ENCODE measurements at places on chromosomes 11 and 22. TPM values are rescaled to one million over a fixed set of nuclear protein-coding genes. Genes with fewer than 3 reads are reported as not detected.

The HIKESHI gene
- polyA plus RNA-seq = 85.3 TPM

The ARHGAP8 gene
- polyA plus RNA-seq = not detected

The INSC gene
- not detected for polyA plus RNA-seq

The SOX10 gene
- polyA plus RNA-seq = not detected

The TRIM44 gene
- polyA plus RNA-seq = 40.4 TPM

The ZP1 gene
- polyA plus RNA-seq = 0.22 TPM

The DKK3 gene
- 20.4 TPM for polyA plus RNA-seq

GRCh38 chr11:64817476-64817875, 7.1 kb upstream of the MEN1 start:
- no peaks in the 10 kb centered on the region for H3K27me3 ChIP-seq
- H3K4me3 ChIP-seq = no peak overlapping the region
- H3K36me3 ChIP-seq = no peaks in the 10 kb centered on the region
- no peaks in the 10 kb centered on the region for H3K4me1 ChIP-seq
- no peak overlapping the region for H3K27ac ChIP-seq
- no peak for DNase-seq

GRCh38 chr22:39106326-39106725, 9.3 kb downstream of the APOBEC3H start:
- H3K36me3 ChIP-seq = no peaks in the 10 kb centered on the region
- H3K4me3 ChIP-seq = no peak overlapping the region
- no peak for DNase-seq
- H3K4me1 ChIP-seq = no peaks in the 10 kb centered on the region

GRCh38 chr22:42134100-42135020, 3.8 kb upstream of the CYP2D6 start:
- no peak overlapping the region for H3K4me3 ChIP-seq
- no peaks in the 10 kb centered on the region for H3K27me3 ChIP-seq
- H3K4me1 ChIP-seq = no peaks in the 10 kb centered on the region
- no peak for DNase-seq
- H3K27ac ChIP-seq = no peak overlapping the region

- no peak overlapping the region for H3K4me3 ChIP-seq
- no peaks in the 10 kb centered on the region for H3K27me3 ChIP-seq
- no peak overlapping the region for H3K27ac ChIP-seq
- no peaks in the 10 kb centered on the region for H3K4me1 ChIP-seq
- H3K36me3 ChIP-seq = no peaks in the 10 kb centered on the region
- no peak for DNase-seq
Measured at GRCh38 chr11:12810568-12810894, 136.3 kb downstream of the TEAD1 start.

GRCh38 chr22:27480487-27480886, 321.1 kb downstream of the MN1 start:
- no peaks in the 10 kb centered on the region for H3K4me1 ChIP-seq
- no peaks in the 10 kb centered on the region for H3K27me3 ChIP-seq
- H3K27ac ChIP-seq = no peak overlapping the region
- H3K4me3 ChIP-seq = no peak overlapping the region
- no peaks in the 10 kb centered on the region for H3K36me3 ChIP-seq
- no peak for DNase-seq

- no peak overlapping the region for H3K4me3 ChIP-seq
- H3K27ac ChIP-seq = no peak overlapping the region
- no peak for DNase-seq
- no peaks in the 10 kb centered on the region for H3K4me1 ChIP-seq
Measured at GRCh38 chr11:7256943-7257342, 5.2 kb downstream of the SYT9 start.

- no peak for DNase-seq
- no peaks in the 10 kb centered on the region for H3K4me1 ChIP-seq
- no peak overlapping the region for H3K4me3 ChIP-seq
- H3K27me3 ChIP-seq = no peaks in the 10 kb centered on the region
Measured at GRCh38 chr22:17753401-17753989, 20.8 kb downstream of the BID start.

GRCh38 chr22:41092847-41093411, 537 bp downstream of the EP300 start:
- H3K27me3 ChIP-seq = no peaks in the 10 kb centered on the region
- H3K4me3 ChIP-seq = peak overlapping the region; percentile 60
- H3K36me3 ChIP-seq = no peaks in the 10 kb centered on the region

DNA sequence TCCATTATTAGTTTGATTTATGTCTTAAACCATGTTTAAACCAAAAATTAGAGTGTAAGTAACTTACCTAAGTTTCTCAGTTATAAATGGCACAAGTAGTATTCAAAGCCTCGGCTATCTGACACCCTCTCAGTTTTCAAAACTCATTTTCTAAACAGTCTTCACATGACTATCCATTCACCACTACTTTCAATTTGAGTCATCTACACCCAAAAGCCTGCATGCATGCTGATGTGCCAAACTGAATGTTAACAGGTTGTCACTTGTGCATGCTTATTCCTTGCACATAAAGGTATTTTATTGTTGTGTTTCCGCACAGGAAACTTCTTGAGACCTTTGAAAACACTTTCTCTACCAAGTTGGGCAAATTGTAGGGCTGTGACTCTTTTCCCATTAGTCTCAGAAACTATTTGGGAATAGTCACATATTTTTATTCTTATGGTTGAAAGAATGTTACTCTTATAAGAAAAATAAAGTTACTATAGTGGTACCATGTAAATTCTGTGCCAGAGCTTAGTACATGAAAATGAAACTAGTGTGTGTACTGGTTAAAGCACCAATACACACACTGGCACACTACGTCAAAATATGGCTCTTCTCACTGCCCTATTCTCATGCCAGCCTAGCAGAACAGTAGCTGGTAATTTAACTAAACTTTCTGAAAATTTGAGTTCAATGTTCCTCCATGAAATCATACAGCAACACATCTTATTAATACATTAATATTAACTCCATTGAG, 2.2 kb upstream of the OR51E2 start:
- DNase-seq = no peak
- no peak overlapping the region for H3K4me3 ChIP-seq
- no peak overlapping the region for H3K27ac ChIP-seq
- H3K27me3 ChIP-seq = no peaks in the 10 kb centered on the region
- H3K36me3 ChIP-seq = no peaks in the 10 kb centered on the region

- DNase-seq = no peak
- no peak overlapping the region for H3K27ac ChIP-seq
- no peaks in the 10 kb centered on the region for H3K27me3 ChIP-seq
- no peak overlapping the region for H3K4me3 ChIP-seq
- H3K36me3 ChIP-seq = peaks cover 71% of the 10 kb centered on the region
Measured at GRCh38 chr11:13364388-13364787, 86.8 kb downstream of the BMAL1 start.

DNA sequence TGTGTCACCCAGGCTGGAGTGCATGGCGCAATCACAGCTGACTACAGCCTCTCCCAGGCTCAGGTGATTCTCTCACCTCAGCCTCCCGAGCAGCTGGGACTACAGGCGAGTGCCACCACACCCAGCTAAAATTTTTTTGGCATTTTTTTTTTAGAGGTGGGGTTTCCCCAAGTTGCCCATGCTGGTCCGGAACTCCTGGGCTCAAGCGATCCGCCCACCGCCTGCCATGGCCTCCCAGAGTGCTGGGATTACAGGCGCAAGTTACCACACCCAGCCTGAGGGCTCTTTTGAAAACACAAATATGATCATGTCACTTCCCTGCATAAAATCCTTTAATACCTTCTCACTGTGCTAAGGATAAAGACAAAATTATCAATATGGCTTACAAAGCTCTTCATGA, 88.1 kb downstream of the MAML2 start:
- H3K27me3 ChIP-seq = no peaks in the 10 kb centered on the region
- peaks cover 79% of the 10 kb centered on the region for H3K4me1 ChIP-seq
- DNase-seq = no peak
- no peak overlapping the region for H3K27ac ChIP-seq
- H3K4me3 ChIP-seq = peak overlapping the region; percentile 30

GRCh38 chr11:128244871-128245270, 342.5 kb downstream of the ETS1 start:
- no peak for DNase-seq
- H3K36me3 ChIP-seq = no peaks in the 10 kb centered on the region
- H3K4me3 ChIP-seq = no peak overlapping the region
- H3K27me3 ChIP-seq = no peaks in the 10 kb centered on the region
- H3K4me1 ChIP-seq = no peaks in the 10 kb centered on the region

- no peak overlapping the region for H3K27ac ChIP-seq
- H3K4me1 ChIP-seq = no peaks in the 10 kb centered on the region
- peaks cover 7% of the 10 kb centered on the region for H3K27me3 ChIP-seq
Measured at GRCh38 chr11:17720796-17721171, 1.4 kb downstream of the MYOD1 start.

DNA sequence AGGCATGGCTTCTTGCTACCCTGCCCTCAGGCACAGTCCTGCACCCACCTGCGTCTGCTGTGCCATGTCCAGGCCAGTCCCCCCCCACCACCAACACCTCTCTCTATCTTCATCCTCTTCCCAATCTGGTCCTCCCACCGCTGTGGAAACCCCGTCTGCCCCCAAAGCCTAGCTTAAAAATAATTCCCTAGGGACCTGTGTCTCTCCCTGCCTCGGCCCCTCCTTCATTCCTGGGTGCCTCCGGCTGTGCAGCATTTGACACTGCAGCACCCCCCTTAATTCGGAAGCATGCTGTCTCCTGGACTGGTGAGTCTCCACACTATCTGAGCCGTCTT, 2.5 kb upstream of the ASCL2 start:
- peaks cover 4% of the 10 kb centered on the region for H3K27me3 ChIP-seq
- H3K36me3 ChIP-seq = no peaks in the 10 kb centered on the region
- DNase-seq = no peak
- no peak overlapping the region for H3K27ac ChIP-seq
- peaks cover 7% of the 10 kb centered on the region for H3K4me1 ChIP-seq

DNA sequence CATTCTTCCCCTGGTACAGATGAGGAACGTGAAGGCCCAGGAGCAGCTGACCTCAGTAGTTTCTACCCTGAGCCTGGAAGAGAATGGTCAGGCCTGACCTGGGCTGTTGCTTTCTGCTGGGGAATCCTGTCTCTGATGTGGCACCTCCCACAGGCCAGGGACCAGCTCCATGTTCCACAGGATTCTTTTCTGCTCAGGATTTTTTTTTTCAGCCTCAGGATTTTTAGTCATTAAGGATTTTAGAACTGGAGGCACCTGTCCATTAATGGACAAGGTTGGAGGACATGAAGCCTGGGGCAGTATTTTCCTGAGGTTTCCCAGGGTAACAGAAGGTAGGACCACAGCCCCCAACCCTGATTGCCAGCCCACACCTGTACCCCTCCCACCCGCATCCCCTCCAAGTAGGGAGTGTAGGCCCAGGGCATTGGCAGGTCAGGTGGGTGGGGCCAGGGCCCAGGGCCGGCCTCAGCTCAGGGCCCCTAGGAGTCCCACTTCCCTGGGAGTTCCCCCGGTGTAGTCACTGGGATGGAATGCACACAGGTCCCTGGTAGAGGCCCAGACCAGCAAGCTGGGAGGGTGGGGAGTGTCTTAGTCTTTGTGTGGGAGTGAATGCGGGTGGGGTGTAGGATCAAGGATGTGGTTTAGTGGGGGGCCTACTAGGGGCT, 16.1 kb downstream of the BIK start:
- H3K4me1 ChIP-seq = no peaks in the 10 kb centered on the region
- H3K36me3 ChIP-seq = no peaks in the 10 kb centered on the region
- no peak for DNase-seq
- no peaks in the 10 kb centered on the region for H3K27me3 ChIP-seq
- H3K27ac ChIP-seq = no peak overlapping the region

GRCh38 chr11:132099692-132100091, 729.3 kb downstream of the NTM start:
- no peak overlapping the region for H3K27ac ChIP-seq
- H3K4me3 ChIP-seq = no peak overlapping the region
- H3K27me3 ChIP-seq = no peaks in the 10 kb centered on the region
- no peaks in the 10 kb centered on the region for H3K4me1 ChIP-seq
- DNase-seq = no peak

- H3K4me3 ChIP-seq = no peak overlapping the region
- peak; percentile 40 for DNase-seq
- H3K36me3 ChIP-seq = no peaks in the 10 kb centered on the region
- H3K27ac ChIP-seq = no peak overlapping the region
Measured at GRCh38 chr11:66717925-66718319, 11.1 kb downstream of the SPTBN2 start.

DNA sequence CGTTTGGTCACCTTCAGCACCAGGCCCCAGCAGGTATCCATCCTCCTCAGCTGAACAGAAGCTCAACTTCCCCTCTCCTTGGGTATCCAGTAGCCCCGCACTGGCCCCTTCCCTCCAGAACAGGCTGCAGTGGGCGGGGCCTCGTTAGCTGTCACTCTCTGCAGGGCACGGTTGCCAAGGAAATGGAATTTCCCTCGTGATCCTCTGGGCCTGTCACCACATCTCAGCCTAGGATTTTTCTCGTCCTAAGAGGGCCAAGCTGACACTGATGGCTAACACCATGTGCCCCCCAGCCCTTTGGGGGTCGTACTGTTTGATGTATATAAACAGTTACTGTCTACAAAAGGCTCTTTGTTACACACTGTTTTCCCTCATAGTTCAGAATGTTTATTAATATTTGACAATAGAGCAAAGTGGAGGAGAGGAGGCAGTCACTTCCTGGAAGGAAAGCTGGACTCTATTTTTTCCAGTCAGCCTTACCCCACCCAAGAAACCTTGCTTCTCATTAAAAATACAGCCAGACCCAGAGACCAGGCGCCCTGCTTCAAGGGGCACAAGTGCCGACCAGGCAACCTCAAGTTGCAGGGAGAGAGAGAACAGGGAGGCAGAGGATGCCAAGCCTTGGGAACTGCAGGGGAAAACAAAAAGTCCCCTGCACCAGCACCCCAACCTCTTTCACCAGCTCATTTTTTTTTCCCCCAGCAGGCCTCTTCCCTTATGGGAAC, 44.5 kb downstream of the FEZ1 start:
- no peak overlapping the region for H3K4me3 ChIP-seq
- no peaks in the 10 kb centered on the region for H3K4me1 ChIP-seq
- no peak overlapping the region for H3K27ac ChIP-seq
- DNase-seq = no peak

GRCh38 chr11:72624496-72625201, 49.6 kb downstream of the PDE2A start:
- H3K36me3 ChIP-seq = no peaks in the 10 kb centered on the region
- no peak for DNase-seq
- no peak overlapping the region for H3K4me3 ChIP-seq
- H3K27ac ChIP-seq = no peak overlapping the region
- H3K4me1 ChIP-seq = peaks cover 18% of the 10 kb centered on the region
- H3K27me3 ChIP-seq = no peaks in the 10 kb centered on the region

GRCh38 chr11:76512851-76513653, 68.2 kb downstream of the EMSY start:
- H3K4me1 ChIP-seq = no peaks in the 10 kb centered on the region
- H3K4me3 ChIP-seq = no peak overlapping the region
- H3K36me3 ChIP-seq = no peaks in the 10 kb centered on the region
- no peaks in the 10 kb centered on the region for H3K27me3 ChIP-seq
- DNase-seq = no peak

DNA sequence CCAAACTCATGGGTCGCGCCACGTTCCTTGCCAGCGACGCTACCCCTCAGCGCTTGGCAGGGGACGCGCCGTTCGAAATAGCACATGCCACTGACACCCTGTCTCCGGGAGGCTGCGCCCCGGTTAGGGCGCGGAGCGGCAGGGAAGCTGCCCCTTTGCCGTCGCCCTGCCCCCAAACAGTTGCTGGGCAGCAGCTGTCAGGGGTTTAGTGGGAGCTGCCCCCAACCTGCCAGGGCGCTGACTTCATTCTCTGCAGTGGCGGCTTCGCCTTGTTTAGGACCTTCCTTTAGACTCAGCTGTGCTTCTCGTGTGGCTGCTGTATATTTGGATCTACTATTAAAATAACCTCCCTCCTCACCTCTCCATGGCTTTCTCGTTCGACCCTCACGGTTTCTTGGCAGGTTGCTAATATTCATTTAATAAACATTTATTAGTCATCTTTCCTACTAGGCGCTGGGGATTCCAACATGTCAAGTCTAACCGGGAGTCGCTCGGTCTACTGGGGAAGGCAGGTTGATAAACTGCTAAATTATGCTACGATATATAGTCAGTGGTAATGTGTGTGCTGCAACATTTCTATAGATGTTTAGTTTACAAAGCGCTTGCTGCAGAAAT, 782 bp downstream of the TMEM109 start:
- peaks cover 47% of the 10 kb centered on the region for H3K4me1 ChIP-seq
- no peaks in the 10 kb centered on the region for H3K27me3 ChIP-seq
- peaks cover 11% of the 10 kb centered on the region for H3K36me3 ChIP-seq
- peak; percentile 59 for DNase-seq
